ENCODE measurements at places on chromosomes 5 and 9.

- no peak for DNase-seq
Measured at GRCh38 chr9:14004110-14004509, 309.8 kb downstream of the NFIB start.

DNA sequence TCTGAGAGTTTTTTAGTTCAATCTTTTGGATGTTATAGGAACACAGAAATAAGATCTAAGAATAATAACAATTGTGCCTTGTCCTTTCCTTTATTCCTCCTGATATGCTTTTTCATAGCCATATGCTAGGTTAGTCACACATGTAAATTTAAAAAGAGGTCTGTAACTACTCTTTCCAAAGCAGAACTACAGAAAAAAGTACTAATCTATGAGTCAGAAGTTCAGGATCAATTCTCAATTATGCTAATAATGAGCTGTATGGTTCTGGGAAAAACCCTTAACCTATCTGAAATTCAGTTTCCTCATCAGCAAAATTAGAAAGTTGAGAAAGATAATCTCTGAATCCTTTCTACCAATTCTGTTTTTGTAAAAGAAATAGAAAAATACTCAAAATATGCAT is 44.4 kb downstream of the ANKRD31 start:
- DNase-seq: no peak

GRCh38 chr5:178125253-178125906 is 5.4 kb upstream of the RMND5B start:
- no peak for DNase-seq

DNA sequence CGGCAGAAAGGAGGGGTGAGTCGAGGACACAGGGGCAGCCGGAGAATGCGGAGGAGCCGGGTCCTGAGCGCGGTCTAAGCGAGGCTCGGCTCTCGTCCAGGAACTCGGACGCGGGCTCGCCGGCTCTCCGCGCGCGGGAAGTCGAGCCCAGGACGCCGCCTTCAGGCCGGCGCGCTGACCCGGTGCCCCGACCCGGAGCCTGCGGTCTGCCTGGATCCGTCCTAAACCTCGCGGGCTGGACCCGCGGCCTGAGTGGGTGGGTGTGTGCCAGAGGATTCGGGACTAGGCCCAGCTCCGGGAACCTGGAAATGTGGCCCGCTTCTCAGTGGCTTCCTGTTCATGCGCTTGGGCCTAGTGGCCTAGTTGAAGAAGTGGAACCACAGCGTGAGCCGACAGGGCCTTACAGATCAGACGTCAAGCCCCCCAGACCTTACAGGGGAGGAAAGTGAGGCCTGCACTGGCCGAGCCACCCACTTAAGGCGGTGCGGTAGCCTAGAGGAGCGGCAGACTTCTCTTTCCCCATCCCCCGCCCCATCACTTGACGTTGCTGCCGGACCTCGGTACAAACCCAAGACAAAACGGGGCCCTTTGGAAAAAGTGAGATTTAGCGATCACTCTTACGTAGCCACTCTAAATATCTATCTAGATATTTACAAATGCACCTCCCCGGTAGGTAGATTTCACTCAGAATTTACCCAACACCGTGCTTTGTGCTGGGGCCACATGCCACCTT is 1.2 kb downstream of the CDKN2B-AS1 start:
- peak; percentile 49 for DNase-seq

- no peak for DNase-seq
Measured at GRCh38 chr9:112655668-112656067, 62.2 kb downstream of the INIP start.

GRCh38 chr9:36063804-36064447 is 27.2 kb downstream of the RECK start:
- no peak for DNase-seq

- no peak for DNase-seq
Measured at GRCh38 chr9:34994900-34995669, 5.5 kb downstream of the DNAJB5 start.

- DNase-seq: no peak
Measured at GRCh38 chr9:131125038-131125287, 423 bp upstream of the NUP214 start.

DNA sequence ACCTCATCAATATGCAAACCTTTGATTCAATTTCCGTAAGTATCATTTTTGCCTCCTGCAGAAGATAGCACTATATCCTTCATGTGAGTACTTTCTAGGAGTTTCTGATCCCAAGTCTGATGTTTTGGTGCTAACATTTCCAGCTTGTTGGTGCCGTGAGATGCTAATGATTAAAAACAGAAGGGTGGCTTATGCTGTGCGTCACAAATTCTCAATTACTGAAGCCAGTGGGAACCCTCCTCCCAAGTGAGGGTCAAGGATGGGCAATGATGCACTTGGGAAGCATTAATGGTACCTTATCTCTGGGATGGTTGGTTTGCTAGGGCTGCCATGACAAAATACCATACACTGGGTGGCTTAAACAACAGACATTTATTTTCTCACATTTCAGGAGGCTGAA is 123.0 kb downstream of the FOXD1 start:
- DNase-seq: no peak

All from suppressor macrophage (primary cell).